ENCODE measurements at places on chromosomes 1 and 21. TPM values are rescaled to one million over a fixed set of nuclear protein-coding genes. Genes with fewer than 3 reads are reported as not detected.

Gene EDN2
- total RNA-seq, result not detected

Gene BARHL2
- total RNA-seq, result not detected

Gene LRRN2
- not detected for total RNA-seq

Gene KRTAP11-1
- total RNA-seq, result not detected

Gene TDRD5
- 0.09 TPM for total RNA-seq

Gene FOXD2
- 0.11 TPM for total RNA-seq

Gene SRSF11
- 116 TPM for total RNA-seq

Gene OR2M3
- not detected for total RNA-seq

Gene SPRR2F
- not detected for total RNA-seq
